ENCODE measurements at places on chromosomes 6 and 20. TPM values are rescaled to one million over a fixed set of nuclear protein-coding genes. Genes with fewer than 3 reads are reported as not detected.

- H3K4me3 ChIP-seq, result no peak overlapping the region
- peaks cover 4% of the 10 kb centered on the region for H3K4me1 ChIP-seq
- H3K27ac ChIP-seq, result no peak overlapping the region
- no peak for DNase-seq
- H3K27me3 ChIP-seq, result no peaks in the 10 kb centered on the region
- no peaks in the 10 kb centered on the region for H3K36me3 ChIP-seq
Observed at GRCh38 chr6:163923658-163924411, 509.3 kb downstream of the QKI start.

DNA sequence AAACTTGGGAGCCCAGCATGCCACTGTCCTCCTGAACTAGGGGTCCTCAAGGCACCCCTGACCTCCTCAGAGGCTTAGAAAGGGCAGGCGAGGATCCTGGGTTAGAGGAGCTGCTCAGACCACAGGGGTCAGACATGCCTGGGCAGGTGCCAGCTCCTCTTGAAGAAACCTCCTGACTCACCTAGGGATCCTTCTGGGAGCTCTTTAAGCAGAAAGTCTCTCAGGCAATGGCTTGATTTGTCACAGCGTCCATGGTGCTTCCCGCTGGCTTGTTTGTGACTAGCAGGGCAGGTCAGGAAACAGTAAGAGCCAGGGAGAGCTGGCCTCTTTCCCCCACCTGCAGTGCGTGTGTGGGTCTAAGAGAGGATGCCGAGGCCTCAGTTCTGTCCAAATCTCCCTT is 174.5 kb upstream of the SNX9 start:
- H3K27ac ChIP-seq, result peak overlapping the region; percentile 11
- peaks cover 16% of the 10 kb centered on the region for H3K4me1 ChIP-seq
- peaks cover 9% of the 10 kb centered on the region for H3K36me3 ChIP-seq

The BPIFA1 gene
- total RNA-seq, result not detected

DNA sequence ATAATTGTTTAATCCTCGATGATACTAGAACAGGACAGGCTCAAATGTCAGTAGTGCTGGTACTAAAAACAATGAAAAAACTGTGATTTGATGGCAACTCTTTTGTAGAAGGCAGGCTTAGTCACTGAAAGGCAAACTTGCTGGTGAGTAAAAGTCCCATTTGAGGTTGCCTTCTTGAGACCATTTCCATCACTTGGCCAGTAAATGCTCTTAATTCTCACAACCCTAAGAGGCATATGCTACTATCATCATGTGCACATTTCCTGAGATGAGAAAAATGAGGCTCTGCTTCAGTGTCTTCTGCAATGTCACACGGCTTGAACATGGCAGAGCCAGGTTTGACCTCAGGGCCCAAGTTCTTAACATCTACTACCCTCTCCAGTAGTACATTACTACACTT is 9.9 kb downstream of the AKIRIN2 start:
- no peaks in the 10 kb centered on the region for H3K27me3 ChIP-seq
- H3K27ac ChIP-seq, result no peak overlapping the region
- no peaks in the 10 kb centered on the region for H3K36me3 ChIP-seq
- H3K4me1 ChIP-seq, result peaks cover 50% of the 10 kb centered on the region
- DNase-seq, result no peak

GRCh38 chr6:154821638-154822037 is 88.4 kb downstream of the SCAF8 start:
- H3K27me3 ChIP-seq, result no peaks in the 10 kb centered on the region
- DNase-seq, result no peak
- peak overlapping the region; percentile 4 for H3K27ac ChIP-seq
- H3K36me3 ChIP-seq, result peaks cover 35% of the 10 kb centered on the region
- peaks cover 18% of the 10 kb centered on the region for H3K4me1 ChIP-seq

DNA sequence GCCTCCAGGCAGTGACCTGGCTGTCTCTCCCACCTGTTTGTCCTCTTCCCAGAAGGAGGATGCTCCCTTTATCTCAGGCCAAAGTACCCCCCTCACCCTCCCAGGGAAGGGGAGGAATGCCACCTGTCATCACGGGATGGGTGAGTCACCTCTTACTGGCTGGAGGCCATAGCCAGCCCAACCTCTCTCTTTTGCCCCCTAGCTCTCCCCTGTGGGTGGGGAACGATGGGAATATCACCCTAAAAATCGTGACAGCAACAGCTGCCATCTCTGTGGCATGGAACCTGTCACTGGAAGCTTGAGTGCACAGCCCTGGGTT is 137.5 kb upstream of the PTPN1 start:
- H3K27ac ChIP-seq, result no peak overlapping the region
- no peak for DNase-seq
- no peak overlapping the region for H3K4me3 ChIP-seq
- peaks cover 5% of the 10 kb centered on the region for H3K4me1 ChIP-seq
- H3K27me3 ChIP-seq, result no peaks in the 10 kb centered on the region

DNA sequence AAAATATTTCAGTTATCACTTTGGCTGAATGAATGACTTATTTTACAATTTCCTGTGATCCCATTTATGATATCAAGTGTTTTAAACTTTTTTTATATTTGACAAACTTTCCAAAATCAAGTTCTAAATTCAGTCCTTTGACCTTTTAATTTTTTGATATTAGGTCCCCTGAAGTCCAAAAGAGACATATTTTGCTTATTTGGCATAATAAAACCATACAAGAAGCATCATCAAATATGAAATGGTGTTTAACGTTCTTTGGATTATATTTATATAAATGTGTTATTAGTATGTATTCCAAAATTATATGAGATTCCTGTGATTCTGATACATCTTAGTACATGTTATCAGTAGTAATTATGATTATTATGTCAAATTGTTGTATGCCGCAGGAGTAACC is 38.7 kb downstream of the ZNF133 start:
- H3K4me3 ChIP-seq, result no peak overlapping the region
- no peaks in the 10 kb centered on the region for H3K27me3 ChIP-seq
- peaks cover 33% of the 10 kb centered on the region for H3K36me3 ChIP-seq
- H3K4me1 ChIP-seq, result peaks cover 8% of the 10 kb centered on the region
- no peak for DNase-seq

DNA sequence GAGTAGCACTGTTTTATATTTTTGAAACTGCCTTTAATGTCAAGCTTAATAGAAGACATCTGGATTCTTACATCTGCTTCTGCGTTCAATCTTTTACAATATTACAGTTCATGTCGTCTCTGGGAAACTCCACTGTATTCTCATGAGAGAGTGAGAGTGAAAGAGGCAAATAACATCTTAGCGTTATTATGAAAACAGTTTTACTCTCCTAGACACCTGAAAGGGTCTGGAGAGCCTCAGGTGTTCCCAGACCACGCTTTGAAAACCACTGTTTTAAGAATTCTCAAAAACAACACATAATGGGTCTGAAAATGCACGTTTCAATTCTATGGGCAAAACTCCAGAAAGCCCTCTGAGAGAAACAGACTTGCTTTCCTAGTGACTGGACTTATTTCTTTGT is 63.3 kb downstream of the ARHGAP18 start:
- peak overlapping the region; percentile 90 for H3K27ac ChIP-seq
- H3K4me1 ChIP-seq, result peaks cover 58% of the 10 kb centered on the region
- no peak overlapping the region for H3K4me3 ChIP-seq
- no peak for DNase-seq
- H3K27me3 ChIP-seq, result no peaks in the 10 kb centered on the region

The SIRPB2 gene
- total RNA-seq, result not detected

GRCh38 chr6:10720265-10720959 is 2.5 kb upstream of the TMEM14C start:
- no peak overlapping the region for H3K4me3 ChIP-seq
- peaks cover 3% of the 10 kb centered on the region for H3K36me3 ChIP-seq
- no peak for DNase-seq
- no peaks in the 10 kb centered on the region for H3K27me3 ChIP-seq
- no peak overlapping the region for H3K27ac ChIP-seq

The TMEM217 gene
- 2.0 TPM for total RNA-seq

DNA sequence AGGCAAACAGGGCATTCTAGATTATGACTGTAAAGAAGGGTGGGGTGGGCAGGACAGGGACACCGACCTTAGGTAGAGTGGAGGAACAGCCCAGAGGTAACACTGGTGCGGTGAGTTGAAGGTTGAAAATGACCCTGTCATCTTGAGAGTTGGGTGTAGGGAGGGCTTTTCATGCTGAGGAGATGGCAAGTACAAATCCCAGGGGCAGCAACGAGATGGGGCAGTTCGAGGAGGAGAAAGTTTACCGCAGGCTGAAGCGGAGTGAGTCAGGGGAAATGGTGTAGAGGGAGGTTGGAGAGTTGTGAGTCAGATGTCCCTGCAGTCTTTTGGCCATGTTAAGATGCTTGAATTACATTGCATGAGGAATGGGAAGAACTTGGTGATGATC is 101.1 kb downstream of the HIVEP1 start:
- no peak overlapping the region for H3K27ac ChIP-seq
- H3K27me3 ChIP-seq, result no peaks in the 10 kb centered on the region
- H3K4me1 ChIP-seq, result peaks cover 6% of the 10 kb centered on the region
- H3K4me3 ChIP-seq, result no peak overlapping the region

GRCh38 chr20:6898928-6899327 is 131.4 kb downstream of the BMP2 start:
- no peak overlapping the region for H3K4me3 ChIP-seq
- DNase-seq, result no peak
- H3K27ac ChIP-seq, result no peak overlapping the region
- no peaks in the 10 kb centered on the region for H3K36me3 ChIP-seq

The VSX1 gene
- not detected for total RNA-seq

The WFDC10B gene
- not detected for total RNA-seq

DNA sequence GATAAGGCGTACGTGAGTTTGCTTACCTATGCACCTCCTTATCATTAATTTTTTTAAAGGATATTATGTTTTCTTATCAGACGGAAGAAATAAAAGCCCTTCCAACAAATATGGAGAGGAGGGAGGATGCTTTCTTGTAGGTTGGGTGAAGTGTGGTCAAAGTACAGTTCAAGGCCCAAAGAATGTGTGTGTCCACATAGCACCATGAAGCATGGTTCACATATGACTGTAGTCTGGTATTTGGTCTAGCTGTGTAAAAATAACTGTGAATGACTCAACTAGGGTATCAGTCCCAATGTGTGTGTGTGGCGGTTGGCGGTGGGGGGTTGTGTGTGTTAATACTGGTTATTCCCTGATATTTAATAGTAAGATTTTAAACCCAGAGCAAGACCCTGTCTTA is 212.7 kb downstream of the TMEM242 start:
- H3K4me1 ChIP-seq, result peaks cover 34% of the 10 kb centered on the region
- H3K4me3 ChIP-seq, result no peak overlapping the region
- H3K36me3 ChIP-seq, result peaks cover 21% of the 10 kb centered on the region
- no peaks in the 10 kb centered on the region for H3K27me3 ChIP-seq
- no peak for DNase-seq

The SNAI1 gene
- total RNA-seq, result 9.7 TPM

The CCN2 gene
- total RNA-seq, result 683 TPM

DNA sequence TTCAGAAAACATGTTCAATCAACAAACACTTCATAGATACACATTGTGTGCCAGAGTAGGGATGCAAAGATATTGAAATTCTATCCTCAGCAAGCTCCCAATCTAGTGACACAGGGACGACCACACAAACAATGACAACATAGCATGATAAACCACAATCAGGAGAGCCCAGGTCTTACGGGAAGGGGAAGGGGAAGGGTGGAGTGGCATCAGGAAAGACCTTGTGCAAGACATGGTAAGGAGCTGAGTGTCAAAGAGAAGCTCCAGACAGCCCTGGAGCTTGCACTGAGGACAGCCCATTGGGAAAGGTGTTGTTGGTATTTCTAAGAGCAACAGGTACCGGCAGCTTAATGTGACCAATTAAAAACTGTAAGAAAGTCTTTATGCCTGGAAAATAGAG is 103.6 kb downstream of the PDE7B start:
- DNase-seq, result no peak
- H3K4me1 ChIP-seq, result no peaks in the 10 kb centered on the region
- peaks cover 4% of the 10 kb centered on the region for H3K27me3 ChIP-seq
- H3K36me3 ChIP-seq, result no peaks in the 10 kb centered on the region
- H3K27ac ChIP-seq, result no peak overlapping the region
- H3K4me3 ChIP-seq, result no peak overlapping the region

The SCRT2 gene
- total RNA-seq, result not detected

DNA sequence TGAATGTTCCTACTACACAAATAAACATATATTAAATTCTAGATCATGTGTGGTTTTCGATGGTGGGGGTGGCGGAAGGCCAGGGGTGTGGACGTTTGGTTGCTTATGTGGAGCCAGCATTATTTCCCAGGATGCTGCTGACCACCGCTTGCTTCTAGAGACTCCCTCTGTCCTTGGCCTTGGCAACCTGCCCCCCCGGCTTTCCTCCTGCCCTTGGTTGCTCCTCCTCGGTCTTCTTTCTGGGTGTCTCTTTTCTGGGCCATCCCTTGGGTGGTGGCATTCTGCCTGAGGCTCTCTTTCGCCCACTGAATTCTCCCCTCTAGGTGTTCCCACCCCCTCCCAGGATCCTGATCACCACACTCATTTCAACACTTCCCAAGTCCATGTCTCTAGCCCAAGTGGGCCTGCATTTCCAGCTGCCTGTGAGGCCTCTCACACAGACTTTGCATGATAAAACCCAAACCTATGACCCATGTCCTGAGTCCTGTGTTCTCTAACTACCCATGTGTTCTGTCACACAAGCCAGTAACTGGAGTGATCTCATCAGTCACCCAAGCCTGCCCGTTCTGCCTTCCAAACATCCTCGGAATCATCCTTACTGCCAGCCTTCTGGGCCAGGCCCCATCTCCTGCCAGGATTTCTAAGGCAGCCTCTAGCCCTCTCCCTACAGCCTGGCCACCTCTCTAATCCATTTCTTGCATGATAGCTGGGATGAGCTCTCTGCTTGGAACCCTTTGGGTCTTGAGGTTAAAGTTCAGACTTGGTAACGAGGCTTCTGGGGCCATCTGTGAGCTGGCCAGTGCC is 71.2 kb downstream of the CDS2 start:
- no peaks in the 10 kb centered on the region for H3K4me1 ChIP-seq
- H3K27ac ChIP-seq, result no peak overlapping the region
- no peak overlapping the region for H3K4me3 ChIP-seq
- peaks cover 5% of the 10 kb centered on the region for H3K36me3 ChIP-seq

The STMND1 gene
- 0.34 TPM for total RNA-seq

DNA sequence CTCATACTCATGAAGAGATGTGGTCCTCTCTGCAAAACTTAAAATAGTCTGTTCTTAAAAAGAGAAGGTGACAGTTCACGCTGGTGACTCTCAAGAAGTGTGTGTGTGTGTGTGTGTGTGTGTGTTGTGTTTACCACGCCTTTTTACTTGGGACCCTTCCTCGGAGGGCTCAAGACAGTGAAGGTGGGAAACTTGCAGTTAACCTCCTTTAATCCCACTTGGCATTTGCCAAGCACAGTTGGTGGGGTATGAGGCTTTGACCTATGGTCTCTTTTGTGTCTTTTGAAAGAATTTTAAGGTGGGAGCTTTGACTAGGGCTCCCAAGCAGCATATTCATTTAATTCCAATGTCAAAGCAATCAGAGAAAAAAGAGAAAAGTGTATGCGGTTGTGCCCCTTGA is 395.8 kb downstream of the TFAP2B start:
- no peaks in the 10 kb centered on the region for H3K36me3 ChIP-seq
- DNase-seq, result no peak
- peaks cover 2% of the 10 kb centered on the region for H3K27me3 ChIP-seq
- peak overlapping the region; percentile 64 for H3K4me3 ChIP-seq
- peaks cover 17% of the 10 kb centered on the region for H3K4me1 ChIP-seq

- no peaks in the 10 kb centered on the region for H3K36me3 ChIP-seq
- H3K27me3 ChIP-seq, result no peaks in the 10 kb centered on the region
- no peak for DNase-seq
- peak overlapping the region; percentile 77 for H3K4me3 ChIP-seq
- peaks cover 16% of the 10 kb centered on the region for H3K4me1 ChIP-seq
Observed at GRCh38 chr6:163412801-163413344, 1.6 kb upstream of the QKI start.

Data from mesothelial cell of epicardium (in vitro differentiated cells).